ENCODE measurements at places on chromosomes 4 and X. TPM values are rescaled to one million over a fixed set of nuclear protein-coding genes. Genes with fewer than 3 reads are reported as not detected.

HSFX3 gene
- total RNA-seq: not detected

STAP1 gene
- total RNA-seq: not detected

SUPT20HL1 gene
- not detected for total RNA-seq

GATA1 gene
- total RNA-seq: not detected

SPATA18 gene
- total RNA-seq: 0.37 TPM

CSAG3 gene
- not detected for total RNA-seq

EDA gene
- total RNA-seq: 1.6 TPM

DSPP gene
- total RNA-seq: not detected

KIT gene
- total RNA-seq: not detected

GPR82 gene
- not detected for total RNA-seq

TLR3 gene
- 3.9 TPM for total RNA-seq

ZNF41 gene
- 3.4 TPM for total RNA-seq

OPRPN gene
- not detected for total RNA-seq

ZCCHC12 gene
- not detected for total RNA-seq

RASGEF1B gene
- not detected for total RNA-seq

ASMT gene
- not detected for total RNA-seq

LDB2 gene
- not detected for total RNA-seq

BST1 gene
- 0.80 TPM for total RNA-seq

CT83 gene
- not detected for total RNA-seq

RIPPLY1 gene
- not detected for total RNA-seq

FAM241A gene
- total RNA-seq: 0.12 TPM

TENM3 gene
- not detected for total RNA-seq

MAGEA8 gene
- total RNA-seq: not detected

SSX1 gene
- total RNA-seq: not detected

GLRB gene
- total RNA-seq: 5.1 TPM
